NCI-H187 (cell line): ENCODE measurements at places on chromosomes 12 and 14.

DNA sequence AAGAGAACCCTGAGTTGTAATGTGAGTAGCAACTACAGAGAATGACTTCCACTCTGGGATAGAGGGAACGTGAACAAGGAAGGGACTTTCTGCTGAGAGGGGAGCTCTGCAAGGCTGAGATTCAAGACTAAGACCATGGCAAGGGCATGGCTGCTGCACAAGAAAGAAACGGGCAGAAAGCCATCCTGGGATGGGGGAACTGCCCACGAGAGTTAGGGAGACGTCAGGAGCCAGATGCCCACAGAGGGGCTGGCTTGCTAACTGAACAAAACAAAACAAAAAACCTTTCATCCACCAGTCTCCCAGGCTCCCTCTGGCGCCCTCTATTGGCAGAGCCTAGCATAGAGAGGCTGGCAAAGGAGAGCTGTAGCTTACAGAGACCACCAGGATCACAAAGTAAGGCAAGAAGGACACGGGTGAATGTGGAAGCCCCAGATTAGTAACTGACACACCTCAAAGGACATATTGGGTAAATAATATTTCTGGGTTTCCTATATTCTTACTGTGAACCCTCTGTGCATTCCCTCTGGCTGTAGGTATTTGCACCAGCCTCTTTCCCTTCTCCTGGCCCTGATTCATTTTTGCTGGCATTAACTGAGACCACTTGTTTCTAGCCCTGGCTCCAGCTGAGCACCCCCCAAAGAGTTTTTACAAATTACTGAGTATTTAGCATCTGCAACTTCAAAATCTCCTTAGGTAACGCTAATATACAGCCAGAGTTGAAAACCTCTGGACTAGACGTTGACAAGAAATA lies 338.3 kb downstream of the EMP1 start:
- peak; percentile 56 for DNase-seq

- DNase-seq = no peak
Measured at GRCh38 chr12:92481066-92481465, 221.7 kb upstream of the PLEKHG7 start.

DNA sequence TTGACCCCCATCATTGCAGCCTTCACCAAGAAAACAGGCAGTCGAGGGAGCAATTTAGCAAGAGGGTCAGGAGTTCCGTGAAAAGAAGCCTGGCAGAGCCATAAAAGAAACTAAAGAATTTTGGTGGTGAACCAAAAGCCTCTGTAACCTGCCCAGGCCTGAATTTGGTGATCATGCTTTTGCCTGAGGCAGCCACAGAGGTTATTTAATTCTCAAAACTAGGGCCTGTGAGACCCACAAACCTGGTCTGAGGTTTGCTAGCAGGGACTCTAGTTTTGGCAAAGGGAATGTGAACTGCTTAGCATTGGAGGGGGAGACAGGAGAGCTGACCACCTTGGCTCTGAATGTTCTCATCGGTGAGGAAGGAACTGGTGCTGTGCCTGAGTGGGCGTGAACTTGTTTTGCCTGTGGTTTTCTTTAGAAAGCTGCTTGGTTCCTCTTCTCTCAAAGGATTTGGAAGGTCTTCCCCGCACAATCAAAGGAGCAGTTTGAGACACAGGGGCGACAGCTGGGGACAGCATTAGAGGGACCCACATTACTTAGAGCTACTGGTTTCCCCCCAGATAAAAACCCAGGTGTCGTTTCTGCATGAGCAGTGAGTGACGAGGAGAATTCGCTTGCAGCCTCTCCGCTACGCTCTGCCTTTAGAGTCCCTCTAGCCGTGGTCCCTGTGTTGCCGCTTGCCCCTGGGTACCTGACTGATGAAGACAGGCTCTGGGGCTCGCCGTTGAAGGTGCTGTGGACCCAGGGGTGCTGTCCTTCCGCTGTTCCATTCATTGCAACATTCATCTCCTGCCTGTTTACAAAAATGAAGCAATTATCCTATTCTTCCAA lies 12.6 kb upstream of the WNT5B start:
- DNase-seq = no peak

- DNase-seq = no peak
Measured at GRCh38 chr12:132111654-132112304, 32.3 kb downstream of the DDX51 start.

GRCh38 chr12:19482036-19482435 lies 42.7 kb downstream of the AEBP2 start:
- DNase-seq = no peak
